ENCODE measurements at places on chromosomes 7 and 10.

DNA sequence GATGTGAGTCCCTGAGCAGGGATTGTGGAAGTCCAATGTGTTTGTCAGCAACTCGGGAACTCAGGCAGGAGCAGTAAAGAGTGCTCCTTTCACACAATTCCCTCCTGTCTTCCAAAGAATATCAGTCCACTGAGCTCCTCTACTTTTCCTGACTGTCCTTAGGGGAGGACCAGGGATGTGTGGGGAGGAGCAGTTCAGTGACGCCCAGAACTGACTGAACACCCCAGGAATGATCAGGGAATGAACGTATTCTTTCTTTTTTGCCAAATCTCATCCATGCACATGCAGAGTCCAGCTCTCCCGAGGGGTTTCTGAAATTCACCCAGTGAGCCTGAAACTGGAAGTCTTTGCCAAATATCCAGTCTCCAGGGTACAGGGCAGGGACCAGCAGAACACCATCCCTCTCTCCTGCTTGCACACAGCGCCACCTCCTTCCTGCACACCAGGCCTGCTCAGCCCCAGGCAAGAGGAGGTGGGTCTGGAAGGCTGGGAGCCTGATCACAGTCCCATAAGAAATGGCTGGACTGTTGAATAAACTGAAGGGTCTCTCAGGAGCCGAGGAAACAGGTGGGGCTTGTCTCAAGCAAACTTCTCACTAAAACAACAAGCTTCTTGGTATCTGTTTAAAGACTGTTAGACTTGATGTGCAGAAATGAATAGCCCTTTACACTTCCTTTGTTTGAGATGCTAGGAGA lies 294.7 kb downstream of the C7orf25 start:
- DNase-seq, result no peak

GRCh38 chr7:1226186-1226901 lies 6.3 kb upstream of the UNCX start:
- DNase-seq, result no peak

GRCh38 chr7:1046722-1047679 lies 2.7 kb downstream of the GPR146 start:
- DNase-seq, result no peak

GRCh38 chr7:95101422-95101821 lies 194.0 kb downstream of the PPP1R9A start:
- DNase-seq, result no peak

DNA sequence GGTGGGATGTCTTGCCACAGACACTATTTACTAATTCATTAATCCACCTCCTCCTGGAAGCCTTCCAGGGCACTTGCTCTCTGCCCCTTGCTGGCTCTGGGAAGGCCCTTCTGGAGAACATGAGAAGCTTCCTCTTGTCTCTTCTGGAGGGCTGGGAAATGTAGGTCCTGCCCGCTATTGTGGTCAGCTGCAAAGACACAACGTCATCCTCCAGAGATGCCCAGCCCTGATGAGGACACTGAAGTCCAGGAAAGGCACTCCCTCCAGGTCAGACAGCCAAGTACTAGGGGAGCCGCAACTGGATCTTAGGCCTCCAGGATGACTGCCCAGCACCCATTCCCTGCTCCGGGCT lies 9.6 kb upstream of the TACR2 start:
- peak; percentile 38 for DNase-seq

DNA sequence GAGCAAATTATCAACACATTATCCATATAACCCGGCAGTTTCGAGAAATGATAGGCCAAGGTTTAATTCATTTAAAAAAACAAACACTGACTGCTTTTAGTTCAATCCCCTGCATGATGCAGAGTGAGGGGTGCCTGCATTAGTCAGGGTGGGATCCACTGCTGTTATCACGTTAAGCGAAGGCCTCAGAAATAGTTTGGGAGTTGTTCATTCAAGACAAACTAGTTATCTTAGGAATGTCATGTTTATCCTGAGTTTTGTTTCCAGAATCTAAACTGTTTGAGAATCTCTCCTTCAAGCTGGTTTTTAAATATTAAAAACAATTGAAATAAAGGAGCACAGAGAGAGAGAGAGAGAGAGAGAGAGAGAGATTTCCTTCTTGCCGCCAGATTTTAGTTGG lies 36.6 kb upstream of the PFKP start:
- DNase-seq, result no peak

DNA sequence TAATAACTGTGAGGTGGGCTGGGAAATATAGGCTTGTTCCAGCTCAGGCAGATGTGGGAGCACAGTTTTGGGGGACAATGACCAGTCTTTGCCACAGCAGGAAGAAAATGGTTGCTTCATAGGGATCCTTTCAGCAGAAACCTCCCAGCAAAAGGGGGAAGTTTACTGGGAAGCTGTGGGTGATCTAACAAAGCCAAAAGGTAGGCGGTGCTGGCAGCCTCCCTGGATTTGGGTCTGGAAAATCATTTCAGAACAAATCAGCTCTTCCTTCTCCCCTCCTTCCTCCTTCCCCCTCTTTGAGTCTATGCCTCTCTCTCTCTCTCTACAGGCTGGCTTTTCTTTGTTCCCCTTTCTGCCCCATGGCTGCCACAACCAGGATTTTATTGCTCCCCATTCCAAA lies 16.2 kb downstream of the RPS24 start:
- DNase-seq, result no peak

GRCh38 chr7:117323305-117323850 lies 520 bp upstream of the WNT2 start:
- DNase-seq, result peak; percentile 44

- no peak for DNase-seq
These were observed 17.8 kb upstream of the GPAM start for GRCh38 chr10:112201334-112201733.

- no peak for DNase-seq
These were observed 60.7 kb upstream of the EXOC6 start for GRCh38 chr10:92787557-92788152.

DNA sequence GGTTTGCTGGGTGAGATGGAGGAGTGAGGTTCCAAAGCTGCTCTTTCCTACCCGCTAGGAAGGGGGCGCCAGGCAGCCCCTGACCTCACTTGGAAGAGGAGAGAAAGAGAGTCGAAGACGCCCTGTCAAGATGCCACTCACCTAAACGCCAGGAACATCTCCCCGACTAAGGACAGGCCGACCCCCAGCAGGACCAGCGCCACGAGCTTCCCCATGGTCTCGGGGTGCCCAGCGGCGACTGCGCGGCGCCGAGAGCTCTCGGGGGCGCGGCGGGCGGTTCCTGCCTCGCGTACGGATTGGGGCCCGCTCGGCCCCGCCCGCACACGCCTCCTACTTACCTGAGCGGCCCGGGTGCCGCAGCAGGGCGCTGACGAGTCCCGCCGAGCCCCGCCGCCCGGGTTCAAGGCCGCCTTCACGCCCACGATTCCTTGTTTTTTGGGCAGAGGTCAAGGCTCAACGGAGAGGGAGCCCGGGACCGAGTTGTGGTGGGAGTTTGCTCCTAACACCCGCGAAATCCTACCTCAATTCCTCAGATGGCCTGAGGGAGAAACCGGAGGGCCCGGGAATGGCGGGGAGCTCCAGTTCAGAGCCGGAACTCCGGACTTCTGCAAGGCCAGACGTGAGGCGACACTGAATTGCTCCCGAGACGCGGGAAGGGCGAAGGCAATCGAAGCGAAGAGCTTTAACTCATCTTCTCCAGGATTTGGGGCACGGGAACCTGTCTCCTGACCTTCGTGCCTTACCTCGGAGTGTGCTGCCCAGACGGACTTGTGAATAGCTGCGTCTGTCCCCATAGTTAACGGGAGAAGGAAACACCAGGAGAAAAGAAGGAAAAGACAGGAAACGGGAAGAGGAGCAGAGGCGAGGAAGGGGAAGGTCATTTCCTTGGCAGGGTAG lies at the start of gene PON3:
Gene PON3 (minus strand): TSS at position 240 of the 897 bp plus-strand sequence. CDS start 25 bp downstream, at position 215.
- peak; percentile 91 for DNase-seq

DNA sequence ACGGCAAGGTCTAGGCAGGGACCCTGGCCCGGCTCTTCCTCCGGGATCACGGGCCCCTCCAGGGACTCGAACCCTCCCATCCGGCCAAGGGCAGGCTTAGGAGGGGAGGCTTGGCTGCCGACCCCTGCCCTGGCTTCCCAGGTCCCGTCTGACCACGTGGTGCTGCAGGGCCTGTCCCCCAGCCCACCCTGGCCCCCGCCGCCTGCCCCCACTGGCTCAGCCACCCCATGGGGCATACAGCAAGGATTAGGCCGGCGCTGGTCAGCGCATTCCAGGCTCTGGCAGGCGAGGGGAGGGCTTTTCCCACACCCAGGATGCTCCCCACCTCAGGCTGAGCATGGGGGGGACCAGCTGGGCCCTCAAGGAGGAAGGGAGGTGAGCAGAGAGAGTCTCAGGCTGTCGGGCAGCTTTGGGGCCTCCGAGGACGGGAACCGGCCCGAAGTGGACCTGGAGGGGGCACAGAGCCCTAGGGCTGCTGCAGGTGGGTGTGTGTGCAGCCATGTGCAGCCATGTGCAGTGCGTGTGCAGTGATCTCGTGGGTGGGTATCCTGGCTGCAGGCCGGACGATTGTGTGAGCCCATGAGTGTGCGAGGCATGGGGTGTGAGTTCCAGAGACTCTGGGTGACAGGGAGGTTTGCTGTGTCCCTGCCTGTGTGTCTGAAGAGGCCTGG lies 713 bp upstream of the GRIFIN start:
- DNase-seq, result no peak

DNA sequence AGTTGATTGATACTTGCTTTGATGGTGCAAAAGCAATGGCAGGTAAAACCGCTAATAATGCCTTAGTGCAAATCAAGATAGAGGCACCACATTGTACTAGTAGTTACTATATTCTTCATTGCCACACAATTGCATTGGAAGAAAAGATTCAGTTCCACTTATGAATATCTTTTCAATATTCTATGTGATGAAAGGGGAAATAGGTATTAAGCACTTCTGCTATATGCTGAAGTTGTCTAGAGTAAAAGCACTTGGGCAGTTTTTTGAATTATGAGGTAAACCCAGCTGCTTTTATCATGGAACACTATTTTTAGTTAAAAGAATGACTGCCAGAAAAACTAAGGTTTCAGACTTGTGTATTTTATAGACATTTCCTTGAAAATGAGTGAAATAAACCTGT lies 15.5 kb downstream of the ENTPD7 start:
- DNase-seq, result no peak

- no peak for DNase-seq
These were observed 60.1 kb downstream of the AOC1 start for GRCh38 chr7:150912427-150912826.

- DNase-seq, result no peak
These were observed 54.1 kb downstream of the FAM171A1 start for GRCh38 chr10:15316871-15317464.

- no peak for DNase-seq
These were observed 24.1 kb upstream of the MET start for GRCh38 chr7:116647861-116648260.

- no peak for DNase-seq
These were observed 115.9 kb upstream of the MEOX2 start for GRCh38 chr7:15802425-15802824.

DNA sequence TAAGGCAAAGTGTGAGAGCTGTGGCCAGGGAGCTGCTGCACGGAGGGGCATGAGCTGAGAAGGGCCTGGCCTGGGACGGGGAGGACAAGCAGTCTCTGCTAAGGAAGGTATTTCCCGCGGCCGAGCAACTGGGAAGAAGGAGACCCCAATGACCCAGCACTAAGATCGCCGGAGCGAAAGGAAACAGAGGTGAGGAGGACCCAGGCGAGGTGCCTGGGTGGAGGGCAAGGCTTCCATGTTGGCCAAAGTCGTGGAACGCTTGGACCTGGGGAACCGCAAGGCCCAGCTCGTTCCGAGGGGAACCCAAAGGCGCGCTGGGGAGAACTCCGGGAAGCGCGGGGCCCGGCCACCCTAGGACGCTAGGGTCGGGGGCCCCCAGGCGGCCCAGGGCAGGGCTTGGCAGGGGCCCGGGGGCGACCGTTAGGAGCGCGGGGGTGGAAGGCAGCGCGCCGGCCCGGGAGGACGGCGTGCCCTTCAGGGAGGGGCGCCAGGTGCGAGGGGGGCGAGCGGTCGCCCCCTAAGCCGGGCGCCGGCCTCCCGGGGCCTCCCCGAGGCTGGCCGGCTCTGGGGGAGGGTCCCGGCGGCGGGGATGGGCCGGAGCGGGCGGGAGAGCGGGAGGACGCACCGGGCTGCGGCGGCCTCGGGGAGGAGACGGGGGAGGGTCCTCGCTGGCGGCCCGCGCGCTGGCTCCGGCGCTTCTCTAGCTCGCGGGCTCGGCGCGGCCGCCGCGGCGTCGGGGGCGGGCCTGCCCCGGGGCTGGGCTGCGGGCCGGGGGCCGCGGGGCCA lies 545 bp downstream of the GIGYF1 start:
- DNase-seq, result no peak

DNA sequence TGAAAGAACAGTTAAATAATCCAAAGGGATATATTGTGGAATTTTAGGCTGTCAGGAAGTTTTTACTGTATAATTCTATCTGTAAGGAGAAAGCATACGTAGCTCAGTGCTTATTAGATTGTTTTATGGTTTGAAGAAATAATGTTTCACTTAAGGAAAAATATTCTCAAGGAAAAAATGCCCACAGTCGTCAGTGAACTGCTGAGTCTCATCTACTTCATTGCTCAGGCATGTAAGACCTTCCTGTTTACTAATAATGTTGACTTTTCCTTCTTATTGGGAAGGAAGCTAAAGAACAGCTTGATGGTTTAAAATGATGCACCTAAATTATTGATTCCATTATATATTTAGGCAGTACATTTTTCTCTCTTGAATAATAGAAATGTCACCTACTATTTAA lies 304.2 kb downstream of the SDK1 start:
- DNase-seq, result no peak

GRCh38 chr7:41777894-41778596 lies 75.2 kb upstream of the INHBA start:
- no peak for DNase-seq

- DNase-seq, result no peak
These were observed 136.8 kb downstream of the PTN start for GRCh38 chr7:137206770-137207169.

- no peak for DNase-seq
These were observed 339.9 kb downstream of the GFRA1 start for GRCh38 chr10:115933098-115933497.

- DNase-seq, result no peak
These were observed 8.4 kb downstream of the OLAH start for GRCh38 chr10:15052121-15052520.

- DNase-seq, result no peak
These were observed 204.0 kb downstream of the DPP6 start for GRCh38 chr7:154256150-154256549.

GRCh38 chr10:103934308-103934707 lies 16.3 kb upstream of the STN1 start:
- DNase-seq, result no peak

All from A549 (cell line).